ENCODE measurements at places on chromosomes 11 and 22. TPM values are rescaled to one million over a fixed set of nuclear protein-coding genes. Genes with fewer than 3 reads are reported as not detected.

DNA sequence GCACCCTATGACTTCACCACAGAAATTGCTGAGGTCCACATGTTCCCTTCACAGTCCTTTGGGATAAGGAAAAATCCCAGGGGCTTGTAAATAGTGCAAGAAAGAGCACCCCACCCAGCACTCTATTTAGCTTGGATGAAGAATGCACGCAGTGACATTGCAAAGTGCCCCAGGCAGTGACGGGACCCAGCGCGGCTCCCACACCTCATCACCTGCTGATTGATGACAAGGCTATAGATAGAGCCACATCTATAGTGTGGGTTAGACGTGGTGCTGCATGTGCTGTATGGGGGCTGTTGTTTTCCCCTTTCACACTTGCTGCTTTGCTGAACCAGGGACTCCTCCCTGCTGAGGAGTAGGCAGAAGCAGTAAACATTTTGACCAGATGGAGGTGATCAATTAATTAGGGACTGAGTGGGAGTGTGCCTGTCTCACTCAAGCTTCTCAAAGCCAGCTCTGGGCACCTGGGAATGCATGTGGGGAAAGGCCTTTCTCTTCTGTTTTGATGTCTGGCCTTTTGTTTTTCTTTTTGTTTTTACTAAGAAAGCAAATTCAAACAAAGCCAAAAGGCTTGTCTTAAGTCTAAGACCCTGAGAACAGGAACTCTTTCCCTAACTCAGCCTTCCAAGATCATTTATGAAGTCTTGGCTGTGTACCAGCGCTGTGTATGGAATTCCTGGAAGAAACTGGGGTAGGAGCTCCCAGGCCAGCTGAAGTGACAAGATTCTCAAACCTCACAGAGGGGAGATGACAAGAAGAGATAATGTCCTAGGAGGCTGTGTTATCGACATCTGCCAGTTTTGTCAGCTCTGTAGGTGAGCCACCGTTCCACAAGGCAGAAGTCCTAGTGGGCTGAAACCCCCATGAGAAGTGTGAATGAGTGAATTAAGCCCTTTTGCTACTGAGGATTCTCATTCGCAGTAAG is 219.7 kb downstream of the BARX2 start:
- DNase-seq = no peak

OR10A6 gene
- not detected for total RNA-seq

DNA sequence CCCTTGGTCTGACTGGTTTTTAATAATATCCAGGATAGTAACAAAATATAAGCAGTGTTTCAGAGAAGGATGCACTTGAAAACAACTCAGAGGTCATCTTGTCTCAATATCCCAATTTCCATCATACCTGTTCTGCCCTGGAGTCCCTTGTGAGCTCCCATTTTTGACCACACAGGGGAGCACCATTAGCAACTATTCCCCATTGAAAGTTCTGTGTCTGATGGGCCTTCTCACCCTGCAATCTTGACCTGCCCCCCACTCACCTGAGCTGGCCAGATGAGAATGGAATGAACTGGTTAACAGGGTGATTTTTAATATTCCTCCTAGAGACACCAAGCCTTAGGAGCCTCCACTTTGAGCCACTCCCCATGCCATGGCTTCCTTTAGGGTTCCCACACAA is 3.8 kb upstream of the CAPN5 start:
- peak; percentile 6 for DNase-seq

DNA sequence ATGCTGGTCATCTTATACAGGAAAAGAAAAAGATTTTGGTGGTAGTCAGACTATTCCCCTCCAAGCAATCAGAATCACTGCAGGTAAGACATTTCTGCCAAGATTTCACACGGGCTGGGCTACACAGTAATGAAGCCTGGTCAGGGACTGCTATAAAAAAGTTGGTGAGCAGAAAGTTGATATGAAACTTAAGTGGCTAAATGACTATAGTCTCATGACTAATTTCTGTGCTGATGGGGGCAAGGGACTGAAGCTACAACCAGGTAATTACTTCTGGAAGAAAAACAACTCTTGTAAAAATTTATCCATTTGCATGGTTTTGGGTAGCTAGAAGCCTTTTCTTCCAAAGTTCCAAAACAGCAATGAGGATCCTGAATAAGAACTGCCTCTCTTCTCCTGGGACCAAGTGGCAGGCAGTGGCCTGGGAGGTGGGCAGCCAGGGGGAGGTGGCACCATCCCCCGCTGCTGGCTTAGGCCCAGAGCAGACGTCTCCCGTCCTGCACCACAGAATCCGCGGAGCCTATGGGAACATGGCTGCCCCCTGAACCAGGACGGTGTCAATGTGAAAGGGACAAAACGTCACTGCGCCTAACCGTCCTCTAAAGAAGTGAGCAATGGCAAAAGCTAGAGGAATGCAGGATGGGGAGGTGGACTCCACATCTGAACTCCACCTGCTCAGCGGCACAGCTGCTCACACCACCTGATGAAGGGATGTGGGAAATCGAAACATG is 122.6 kb upstream of the LMO1 start:
- no peak for DNase-seq

CCDC15 gene
- total RNA-seq = 2.6 TPM

- DNase-seq = no peak
Observed at GRCh38 chr11:12161137-12161536, 50.7 kb downstream of the MICAL2 start.

DNA sequence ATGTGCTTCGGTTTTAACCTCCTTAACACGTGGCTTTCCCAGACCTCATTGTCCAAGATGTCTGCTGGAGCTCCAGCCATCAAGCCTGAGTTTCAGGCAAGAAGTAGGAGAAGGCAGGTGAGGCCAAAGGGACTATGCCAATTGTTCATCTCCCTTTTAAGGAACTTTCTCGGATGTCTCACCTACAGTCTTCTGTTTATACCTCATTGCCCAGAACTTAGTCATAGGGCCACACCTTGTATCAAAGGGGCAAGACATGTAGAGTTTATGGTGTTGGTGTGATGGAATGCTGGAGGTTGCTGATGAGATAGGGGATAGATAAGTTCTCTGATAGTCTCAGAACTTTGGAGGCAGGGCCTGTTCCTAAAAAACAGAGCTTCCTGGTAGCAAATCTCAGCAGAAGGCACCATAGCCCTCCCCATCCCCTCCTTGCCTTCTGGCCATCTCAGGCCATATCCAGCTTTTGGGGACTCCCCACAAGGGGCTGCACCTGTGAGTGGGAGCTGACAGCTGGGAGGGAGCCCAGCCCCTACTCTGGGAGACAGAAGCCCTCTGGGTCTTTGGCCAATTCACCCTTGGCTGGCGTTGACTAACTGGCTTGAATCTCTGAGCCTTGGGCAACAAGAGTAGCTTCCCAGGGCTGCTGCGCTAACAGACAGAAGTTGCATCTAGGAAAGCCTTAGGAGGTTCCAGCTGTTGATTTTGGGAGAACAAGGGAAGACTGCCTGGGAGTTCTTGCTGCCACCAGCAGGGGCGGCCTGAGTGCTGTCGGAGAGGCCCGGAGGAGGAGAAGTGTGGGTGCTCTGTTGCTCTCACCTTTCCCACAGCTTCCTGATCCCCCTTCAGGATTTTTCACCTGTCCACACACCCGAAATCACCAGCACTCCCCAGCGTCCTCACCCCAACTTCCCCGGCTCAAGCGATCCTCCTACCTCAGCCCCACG is 149.8 kb upstream of the THY1 start:
- no peak for DNase-seq

MIAT gene
- total RNA-seq = 0.80 TPM

MUC6 gene
- total RNA-seq = not detected

DNA sequence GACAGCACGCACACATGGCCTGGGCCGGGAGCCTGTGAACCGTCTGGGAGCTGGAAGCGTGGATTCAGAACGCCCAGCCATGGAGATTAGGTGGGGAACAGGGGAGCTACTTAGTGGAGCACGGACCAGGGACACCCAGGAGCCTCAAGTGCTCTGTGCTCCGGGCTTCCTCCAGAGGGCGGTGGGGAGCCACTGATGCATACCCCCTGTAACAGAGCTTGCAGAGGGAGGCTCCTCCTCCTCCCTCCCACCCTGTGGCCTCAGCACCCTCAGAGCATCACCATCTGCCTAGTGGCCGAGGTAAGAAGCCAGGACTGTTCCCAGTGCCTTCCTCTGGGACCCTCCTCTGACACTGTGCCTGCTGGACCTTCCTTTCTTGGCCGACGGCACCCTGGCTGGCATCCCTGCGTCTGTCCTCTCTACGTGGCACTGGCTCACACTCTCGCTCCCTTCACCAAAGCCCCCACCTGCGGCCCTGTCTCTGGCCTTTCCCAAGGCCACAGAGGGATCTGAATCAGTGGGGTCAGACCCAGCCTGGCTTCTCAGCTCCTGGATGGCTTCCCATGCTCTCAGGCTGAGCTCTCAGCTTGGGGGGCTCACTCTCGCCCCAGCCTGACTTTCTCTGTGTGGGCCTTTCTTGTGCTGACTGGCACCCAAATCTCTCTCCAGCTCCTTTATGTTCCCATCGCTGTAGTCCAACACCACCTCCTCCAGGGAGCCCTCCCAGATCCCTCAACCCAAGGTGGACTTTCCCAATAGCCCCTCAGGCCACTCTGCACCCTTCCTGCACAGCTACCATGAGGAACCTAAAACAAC is 780.9 kb downstream of the BRD1 start:
- DNase-seq = peak; percentile 45

GRCh38 chr22:30390974-30391691 is 3.9 kb upstream of the RNF215 start:
- peak; percentile 80 for DNase-seq

GRCh38 chr11:7905961-7906429 is 25.1 kb downstream of the OR10A6 start:
- DNase-seq = no peak

P2RY2 gene
- total RNA-seq = 0.32 TPM

DNA sequence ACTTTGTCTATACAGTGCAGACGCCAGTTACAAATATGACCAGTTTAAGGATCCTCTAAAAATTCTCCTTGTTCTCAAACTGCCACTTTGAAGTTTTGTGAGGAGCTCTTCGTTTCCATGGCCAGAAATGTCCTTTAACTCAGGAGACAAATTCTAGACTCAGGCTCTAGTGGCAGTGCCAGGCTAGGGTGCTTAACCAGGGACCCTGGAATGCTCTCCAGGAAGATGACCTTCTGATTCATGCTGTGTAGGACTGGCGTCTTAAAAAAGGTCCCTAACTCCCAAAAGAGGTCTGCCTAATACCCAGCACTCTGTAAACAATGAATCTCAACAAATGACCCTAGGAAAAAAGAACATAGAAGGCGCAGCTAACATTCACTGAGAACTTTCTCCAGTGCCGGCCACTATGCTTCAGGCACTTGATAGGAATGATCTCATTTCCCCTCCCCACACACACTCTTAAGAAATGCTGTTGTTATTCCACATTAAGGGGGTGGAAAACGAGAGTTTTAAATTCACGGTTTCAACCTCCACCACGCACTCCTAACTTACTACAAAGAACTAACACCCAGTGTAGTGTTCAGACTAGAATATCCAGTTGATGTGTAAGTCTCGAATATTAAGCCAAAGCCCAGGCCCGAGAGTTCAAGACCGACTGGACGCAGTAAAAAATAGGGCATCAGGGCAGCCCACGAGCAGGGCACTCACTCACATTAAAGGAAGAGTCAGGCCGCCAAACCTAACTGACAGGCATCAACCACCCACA is 747 bp downstream of the NXF1 start:
- DNase-seq = no peak

GRCh38 chr22:17929909-17930308 is 94.5 kb downstream of the MICAL3 start:
- DNase-seq = no peak

DNA sequence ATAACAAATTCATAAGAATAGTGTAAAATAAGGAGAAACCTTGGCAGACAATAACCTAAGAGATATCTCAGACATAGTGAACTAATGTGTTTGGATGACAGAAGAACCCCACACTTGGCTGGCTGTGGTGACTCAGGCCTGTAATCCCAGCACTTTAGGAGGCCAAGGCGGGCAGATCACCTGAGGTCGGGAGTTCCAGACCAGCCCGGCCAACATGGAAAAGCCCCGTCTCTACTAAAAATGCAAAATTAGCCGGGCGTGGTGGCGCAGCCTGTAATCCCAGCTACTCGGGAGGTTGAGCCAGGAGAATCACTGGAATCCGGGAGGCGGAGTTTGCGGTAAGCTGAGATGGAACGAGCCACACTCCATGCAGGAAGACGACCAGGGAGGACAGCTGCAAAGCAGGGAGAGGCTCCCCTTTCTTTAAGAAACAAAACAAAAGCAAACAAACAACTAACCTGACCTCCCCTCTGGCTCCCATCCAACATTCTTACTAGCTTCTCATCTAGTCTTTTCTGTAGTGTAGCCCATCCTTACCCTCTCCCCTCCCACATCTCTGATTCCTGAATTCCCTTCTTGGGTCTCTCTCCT is 84.2 kb downstream of the ZNF280B start:
- no peak for DNase-seq

PHF21B gene
- 3.6 TPM for total RNA-seq

DRICH1 gene
- total RNA-seq = 1.0 TPM

GRCh38 chr11:123302751-123303195 is 107.7 kb upstream of the CLMP start:
- no peak for DNase-seq

DDX10 gene
- 41.9 TPM for total RNA-seq

SHISA8 gene
- not detected for total RNA-seq

BCL2L13 gene
- 140 TPM for total RNA-seq

KRTAP5-10 gene
- not detected for total RNA-seq

DNA sequence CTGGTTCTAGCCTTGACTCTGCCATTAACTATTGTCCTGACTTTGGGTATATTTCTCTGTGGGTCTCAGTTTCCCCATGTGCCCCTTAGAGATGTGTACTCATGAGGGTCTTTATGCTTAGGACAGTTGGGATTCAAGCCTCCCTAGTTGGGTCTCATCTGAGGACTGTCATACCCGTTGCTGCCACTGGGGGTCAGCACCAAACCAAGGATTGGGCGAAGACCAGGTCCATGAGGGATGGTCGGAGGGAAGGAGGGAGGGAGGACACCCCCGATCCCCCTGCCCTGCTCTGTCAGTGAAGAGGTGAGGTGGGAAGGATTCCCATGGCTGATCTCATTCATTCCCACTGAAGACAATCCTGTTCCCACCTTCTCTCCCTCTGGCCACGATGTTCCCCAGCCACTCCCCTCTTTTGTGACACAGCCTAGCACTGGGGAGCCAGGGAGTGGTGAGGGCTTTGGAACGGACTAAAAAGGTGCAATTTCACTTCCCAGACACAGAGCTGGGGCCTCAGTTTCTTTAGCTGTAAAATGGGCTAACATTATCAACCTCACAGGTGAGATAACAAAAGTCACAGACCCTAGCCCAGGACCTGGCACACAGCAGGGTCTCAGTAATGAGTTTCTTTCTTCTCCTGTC is 12.4 kb upstream of the KLHL35 start:
- DNase-seq = peak; percentile 78

OR51E2 gene
- not detected for total RNA-seq

- no peak for DNase-seq
Observed at GRCh38 chr11:78310500-78310909, 107.1 kb downstream of the GAB2 start.

TTC28 gene
- 40.2 TPM for total RNA-seq

OOSP3 gene
- total RNA-seq = not detected

- no peak for DNase-seq
Observed at GRCh38 chr11:96390488-96390792, 627 bp downstream of the JRKL start.

- DNase-seq = peak; percentile 37
Observed at GRCh38 chr11:67732045-67732787, 57.8 kb upstream of the ALDH3B2 start.

PIH1D2 gene
- 1.3 TPM for total RNA-seq

Measured in breast epithelium (tissue), 4 donors.